Right lung (tissue), 10 donors: ENCODE measurements at places on chromosomes 2 and 18.
A peak's percentile ranks its signal among the peaks of the same experiment; 100 is the strongest.

DNA sequence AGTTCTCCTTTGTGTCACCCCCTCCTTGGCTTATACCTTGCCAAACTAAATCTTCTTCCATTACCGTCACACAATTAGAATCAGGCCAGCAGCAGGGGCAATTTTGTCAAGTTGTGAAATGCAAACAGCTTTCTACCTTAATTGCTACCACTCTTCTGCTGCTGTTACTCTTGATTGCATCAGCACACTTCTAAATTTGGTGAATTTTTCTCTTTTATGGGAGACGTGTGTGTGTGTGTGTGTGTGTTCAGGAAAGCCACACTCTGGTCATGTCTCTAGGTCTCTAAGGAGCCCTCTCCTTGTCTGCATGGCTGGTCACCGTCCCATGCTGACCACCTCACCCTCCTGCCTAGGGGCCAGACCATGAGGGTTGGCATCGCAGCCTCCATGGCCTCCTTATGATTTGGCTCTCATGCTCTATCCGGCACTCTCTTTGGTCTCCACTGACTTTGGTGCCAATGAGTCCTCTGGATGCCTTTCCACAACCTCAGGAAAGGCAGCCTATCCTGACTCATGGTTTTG lies 87.7 kb downstream of the GATA6 start:
- DNase-seq, result no peak

DNA sequence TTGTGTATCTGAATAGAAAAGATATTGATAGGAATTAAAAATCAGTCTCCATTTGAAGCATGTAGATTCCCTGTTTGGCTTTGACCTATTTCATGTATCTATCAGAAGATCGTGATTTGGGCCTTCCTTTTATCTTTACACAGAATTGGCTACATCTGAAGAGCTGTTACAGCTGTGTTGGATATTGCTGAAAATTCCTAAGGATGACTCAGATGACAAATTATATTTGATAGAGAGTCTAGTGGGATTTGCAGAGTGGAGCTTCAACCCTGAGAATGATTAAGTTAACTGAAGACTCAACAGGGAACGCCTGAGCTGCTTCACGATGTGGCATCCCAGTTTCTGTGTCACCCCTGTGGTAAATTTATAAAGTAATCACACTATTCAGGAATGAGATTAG lies 4.9 kb upstream of the COL3A1 start:
- no peak for DNase-seq

DNA sequence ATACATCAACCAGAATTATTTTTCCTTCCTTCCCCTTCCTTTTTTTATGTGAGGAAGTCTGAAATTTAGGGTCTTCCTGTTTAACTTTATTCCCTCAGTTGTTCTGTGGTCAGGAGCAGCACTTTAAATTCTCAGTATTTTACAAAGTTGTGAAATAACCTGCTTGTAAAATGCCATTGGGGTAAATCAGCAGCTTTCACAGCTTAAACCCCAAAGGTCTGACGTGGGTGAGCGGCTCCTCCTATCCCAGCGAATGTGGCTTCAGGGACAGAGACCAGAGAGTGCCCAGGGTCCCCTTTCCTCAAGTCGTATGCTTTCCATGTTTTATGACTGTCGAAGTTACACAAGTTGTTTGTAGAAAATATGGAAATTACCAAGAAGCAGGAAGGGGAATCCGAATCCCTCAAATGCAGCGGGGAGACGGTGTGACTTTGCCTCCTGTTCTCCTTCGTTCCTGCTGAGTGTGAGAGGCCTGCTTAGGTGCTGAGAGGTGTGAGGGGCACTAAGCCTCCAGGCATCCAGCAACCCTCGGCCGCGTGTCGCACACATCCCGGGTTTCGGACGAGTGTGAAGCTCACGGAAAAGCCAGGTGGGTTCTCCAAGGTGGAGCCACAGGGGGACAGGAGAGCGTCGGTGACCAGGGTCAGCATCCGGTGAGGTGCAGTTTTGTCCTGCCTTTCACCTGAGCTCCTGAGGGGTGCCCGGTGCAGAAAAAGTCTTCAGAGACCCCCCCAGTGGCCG lies 10.8 kb upstream of the KCNG2 start:
- no peak for DNase-seq

GRCh38 chr2:86021396-86022378 lies 84.0 kb downstream of the POLR1A start:
- DNase-seq, result no peak

DNA sequence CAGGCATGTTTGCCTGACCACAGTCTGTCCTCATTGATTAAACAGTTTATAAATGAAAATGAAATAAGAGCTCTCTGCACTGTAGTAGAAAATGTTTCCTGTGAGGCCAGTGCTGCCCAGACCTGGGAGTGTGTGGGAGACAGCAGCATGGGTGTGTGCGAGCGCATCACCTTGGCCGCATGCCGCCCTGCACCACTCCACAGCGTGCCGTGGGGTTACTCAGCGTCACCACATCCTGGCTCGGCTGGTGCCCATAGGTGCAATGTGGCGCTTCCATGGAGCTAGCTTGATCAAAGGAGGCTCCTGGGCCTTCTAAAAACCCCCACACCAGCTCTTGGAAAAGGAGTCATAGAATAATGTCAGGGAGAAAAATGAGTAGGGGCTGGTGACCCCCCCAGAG lies 76.0 kb upstream of the EPC2 start:
- DNase-seq, result no peak

- no peak for DNase-seq
Observed at GRCh38 chr2:199940373-199940772, 14.9 kb downstream of the TYW5 start.

GRCh38 chr2:197052356-197052755 lies 125.8 kb upstream of the PGAP1 start:
- no peak for DNase-seq

DNA sequence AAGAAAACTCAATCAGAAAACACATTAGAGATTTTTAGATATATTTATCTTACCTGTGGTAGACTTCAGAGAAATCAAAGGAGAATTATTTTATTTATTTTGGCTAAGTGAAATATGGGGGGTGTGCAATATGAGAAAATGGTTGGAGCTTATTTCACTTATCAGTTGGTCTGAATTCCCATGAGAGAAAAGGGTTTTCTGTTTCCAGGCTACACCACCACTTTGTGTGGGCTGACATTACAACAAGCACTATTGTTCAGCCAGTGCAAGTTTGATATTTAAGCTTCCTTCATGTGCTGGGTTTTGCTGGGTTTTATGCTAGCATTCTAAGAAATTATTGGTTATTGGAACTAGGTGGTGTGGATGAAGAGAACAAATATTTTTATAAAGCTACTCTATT lies 33.5 kb downstream of the RMND5A start:
- no peak for DNase-seq

- no peak for DNase-seq
Observed at GRCh38 chr18:77206676-77207374, 42.8 kb upstream of the GALR1 start.

DNA sequence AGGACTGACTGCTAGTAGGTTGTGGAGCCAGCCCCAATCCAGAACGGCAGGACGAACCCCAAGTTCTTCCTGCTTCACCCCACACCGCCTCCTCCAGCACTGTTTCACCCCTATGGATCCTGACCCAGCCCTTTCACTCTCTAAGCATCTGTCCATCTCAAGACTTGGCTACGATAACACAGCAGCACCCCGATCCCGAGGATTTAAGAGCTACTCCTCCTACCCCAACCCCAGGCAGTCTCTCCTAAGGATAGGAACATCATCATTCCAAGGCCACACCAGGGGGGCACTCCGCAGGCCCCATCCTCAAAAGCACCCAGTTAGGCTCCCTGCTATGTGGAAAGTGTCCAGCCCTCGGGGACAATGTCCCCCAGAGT lies 645 bp downstream of the KCTD18 start:
- DNase-seq, result no peak

DNA sequence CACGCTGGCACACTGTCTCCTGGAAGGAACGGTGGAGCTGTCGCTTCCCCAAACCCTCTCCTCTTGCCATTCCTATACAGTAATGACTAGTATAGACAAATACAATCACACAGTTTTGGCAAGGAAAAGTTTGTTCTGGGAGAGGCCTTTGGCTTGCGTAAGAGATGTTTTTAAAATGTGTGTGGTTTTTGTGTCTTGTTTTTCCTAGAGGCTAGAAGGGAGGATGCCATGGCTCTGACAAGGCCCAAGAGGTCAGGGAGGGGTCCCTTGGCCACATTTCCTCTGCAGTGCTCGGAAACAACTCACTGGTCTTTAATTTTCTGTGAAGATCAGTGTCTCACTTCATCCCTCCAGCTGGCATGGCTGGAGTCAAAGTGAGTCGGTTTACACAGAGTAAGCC lies 195.9 kb downstream of the SH3RF3 start:
- DNase-seq, result peak; percentile 79

- DNase-seq, result no peak
Observed at GRCh38 chr2:129242269-129242668, 737.2 kb upstream of the RAB6C start.

- DNase-seq, result no peak
Observed at GRCh38 chr2:180519276-180519675, 461.1 kb upstream of the UBE2E3 start.

DNA sequence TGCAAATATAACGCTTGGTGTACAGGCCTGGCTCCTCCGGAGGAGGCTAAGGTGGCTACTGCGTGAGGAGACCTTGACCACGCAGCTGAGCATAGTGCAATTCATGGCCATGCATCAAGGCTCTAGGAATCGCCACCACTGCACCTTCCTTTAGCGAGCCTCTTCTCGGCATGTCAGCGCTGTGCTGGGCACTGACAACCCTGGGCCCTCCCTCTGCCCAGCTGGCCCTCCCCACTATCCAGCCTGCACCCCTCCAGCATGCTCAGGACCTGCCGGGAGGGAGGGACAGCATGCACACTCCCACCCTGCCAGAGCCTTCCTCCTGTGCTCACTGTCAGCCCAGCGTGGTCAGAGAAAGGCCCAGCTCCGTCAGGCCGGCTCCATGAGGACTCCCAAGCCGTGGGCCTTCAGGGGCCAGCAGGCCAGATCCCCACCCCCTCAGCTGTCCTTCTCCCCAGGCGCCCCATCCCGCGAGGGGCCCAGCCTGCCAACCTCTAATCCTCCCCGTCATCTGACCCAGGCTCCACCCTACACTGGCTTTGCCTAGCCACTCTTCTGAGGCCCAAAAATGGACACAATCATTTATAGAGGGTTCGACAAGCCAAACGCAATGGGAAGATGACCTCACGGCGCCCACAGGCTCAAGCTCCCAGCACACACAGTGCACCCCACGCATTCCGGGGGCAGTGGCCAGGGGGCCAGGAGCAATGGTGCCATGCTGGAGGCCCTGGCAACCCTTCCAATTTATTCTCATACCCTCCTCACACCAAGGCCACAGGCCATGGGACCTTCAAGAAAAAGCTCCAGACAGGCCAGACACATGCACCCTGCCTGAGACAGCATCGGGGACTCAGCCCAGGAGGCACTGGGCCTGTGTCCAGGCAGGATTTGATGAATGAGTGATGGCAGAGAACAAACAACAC lies 3.5 kb downstream of the BIN1 start:
- DNase-seq, result no peak

DNA sequence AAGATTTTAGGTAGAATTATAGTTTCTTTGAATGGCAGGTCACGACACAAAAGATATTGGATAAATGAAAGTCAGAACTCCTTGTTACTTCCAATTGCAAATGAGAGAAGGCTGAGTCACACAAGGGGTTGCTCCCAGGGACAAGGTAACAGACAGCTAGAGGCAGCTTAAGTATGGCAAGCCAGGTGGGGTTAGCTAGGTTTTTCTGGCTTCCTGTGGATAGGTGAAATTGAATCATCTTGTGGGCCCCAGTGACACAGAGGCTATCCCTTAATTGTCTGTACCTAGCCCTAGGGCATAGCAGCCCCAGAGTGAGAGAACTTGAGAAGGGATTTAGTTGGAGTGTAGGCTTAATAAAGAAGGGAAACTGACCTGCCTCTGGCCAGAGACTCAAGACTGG lies 407.7 kb upstream of the SLC8A1 start:
- no peak for DNase-seq

GRCh38 chr2:145020694-145021093 lies 500.8 kb upstream of the ZEB2 start:
- no peak for DNase-seq

GRCh38 chr2:219769090-219769910 lies 141.9 kb downstream of the SLC4A3 start:
- DNase-seq, result peak; percentile 12

- DNase-seq, result no peak
Observed at GRCh38 chr2:156435396-156435717, 822 bp upstream of the GPD2 start.

- DNase-seq, result peak; percentile 35
Observed at GRCh38 chr2:68925295-68925896, 27.3 kb downstream of the GKN2 start.

DNA sequence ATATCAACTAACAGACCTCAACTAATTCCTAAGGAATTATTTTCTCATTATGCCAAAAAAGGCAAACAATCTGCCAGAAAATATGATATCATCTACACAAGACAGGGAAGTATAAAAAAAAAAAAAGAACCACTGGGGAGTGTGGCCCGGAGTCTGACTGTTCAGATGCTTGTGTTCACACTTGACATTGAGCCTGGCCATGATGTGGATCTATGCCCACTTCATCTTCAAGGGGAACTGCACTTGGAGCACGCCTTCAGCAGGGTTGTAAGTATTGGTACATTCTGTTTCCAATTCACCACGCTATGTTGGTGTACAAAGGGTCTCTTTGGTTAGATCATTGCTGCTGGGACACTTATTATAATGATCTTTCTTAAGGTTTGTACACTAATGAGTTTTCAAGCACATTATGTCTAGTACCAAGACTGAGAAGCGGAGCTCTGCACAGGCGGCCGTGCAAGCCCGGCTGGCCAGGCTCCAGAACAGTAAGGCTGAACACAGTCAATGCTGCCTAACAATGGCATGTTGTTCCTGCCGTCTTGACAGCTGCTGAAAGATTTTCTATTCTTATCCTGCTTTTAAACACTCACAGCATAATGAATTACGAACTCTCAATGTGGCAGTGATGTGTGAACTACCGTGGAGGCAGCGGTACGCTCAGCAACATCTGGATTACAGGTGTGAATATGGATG lies 788.4 kb upstream of the SOX11 start:
- DNase-seq, result no peak

DNA sequence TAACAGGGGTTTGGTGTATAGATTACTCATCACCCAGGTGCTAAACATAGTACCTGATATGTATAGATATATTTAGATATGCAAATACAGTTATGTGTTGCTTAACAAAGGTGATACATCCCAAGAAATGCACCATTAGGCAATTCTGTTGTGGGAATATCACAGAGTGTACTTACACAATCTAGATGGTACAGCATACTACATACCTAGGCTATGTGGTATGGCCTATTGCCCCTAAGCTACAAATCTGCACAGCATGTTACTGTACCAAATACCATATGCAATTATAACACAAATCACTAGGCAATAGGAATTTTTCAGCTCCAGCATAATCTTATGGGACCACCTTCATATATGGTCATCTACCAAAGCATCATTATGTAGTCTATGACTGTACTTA lies 43.5 kb upstream of the NPAS2 start:
- no peak for DNase-seq

DNA sequence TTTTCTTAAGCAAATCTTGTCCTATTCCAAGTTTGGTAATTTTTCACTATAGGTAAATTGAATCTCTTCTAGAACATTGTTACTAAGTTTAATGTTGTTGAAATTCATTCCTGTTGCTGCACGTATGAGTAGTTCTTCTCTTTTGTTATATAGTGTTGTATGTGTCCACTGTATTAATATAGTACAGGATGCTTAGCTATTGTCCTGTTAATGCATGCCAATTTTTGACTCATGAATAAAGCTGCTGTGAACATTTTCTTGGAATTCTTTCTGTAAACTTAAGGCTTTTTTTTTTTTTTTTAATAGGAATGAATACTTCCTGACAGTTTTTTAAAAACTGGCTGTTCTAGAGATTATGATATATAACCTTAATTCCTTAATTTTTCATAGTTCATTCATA lies 326.9 kb downstream of the SLC4A3 start:
- DNase-seq, result no peak
